RPMI8226 (cell line): ENCODE measurements at places on chromosomes 3 and 15.

GRCh38 chr3:43641306-43642114 is 19.7 kb upstream of the ANO10 start:
- DNase-seq, result no peak

DNA sequence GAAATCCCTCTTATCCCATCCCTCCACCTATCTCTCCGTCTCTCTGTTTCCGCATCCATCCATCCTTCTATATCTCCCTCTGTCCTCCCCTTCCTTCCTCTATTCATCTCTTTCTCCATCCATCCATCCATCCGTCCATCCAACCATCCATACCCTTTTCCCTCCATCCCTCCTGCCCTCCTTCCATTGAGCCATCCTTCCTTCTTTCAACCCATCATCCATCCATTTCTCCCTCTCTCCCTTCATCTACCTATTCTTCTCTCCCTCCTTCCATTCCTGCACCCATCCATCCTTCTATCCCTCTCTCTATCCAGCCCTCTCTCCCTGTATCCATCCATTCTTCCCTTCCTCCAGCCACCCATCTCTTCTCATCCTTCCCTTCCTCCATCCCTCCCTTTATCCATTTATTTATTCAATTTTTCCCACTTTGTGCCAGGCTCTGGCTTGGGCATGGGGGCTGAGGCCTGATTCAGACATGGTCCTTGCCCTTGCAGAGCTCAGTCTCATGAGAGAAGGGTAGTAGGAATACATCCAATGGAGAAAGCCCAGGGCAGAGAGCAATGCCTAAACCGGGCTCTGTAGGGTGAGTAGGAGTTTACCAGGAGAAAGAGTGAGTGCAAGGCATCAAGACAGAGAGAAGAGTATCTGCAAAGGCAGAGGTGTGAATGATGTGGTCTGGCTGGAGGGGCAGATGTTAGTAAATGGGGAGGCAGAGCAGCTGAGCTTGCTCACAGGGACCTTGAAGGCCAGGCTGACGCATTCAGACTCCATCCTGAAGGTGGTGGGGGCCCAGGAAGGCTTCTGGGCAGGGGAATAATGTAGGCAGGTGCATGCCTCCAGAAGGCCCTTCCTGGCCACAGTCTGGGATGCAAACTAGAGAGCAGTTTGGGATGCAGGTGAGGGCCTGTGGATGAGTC is 19.5 kb upstream of the FBLN2 start:
- DNase-seq, result no peak

DNA sequence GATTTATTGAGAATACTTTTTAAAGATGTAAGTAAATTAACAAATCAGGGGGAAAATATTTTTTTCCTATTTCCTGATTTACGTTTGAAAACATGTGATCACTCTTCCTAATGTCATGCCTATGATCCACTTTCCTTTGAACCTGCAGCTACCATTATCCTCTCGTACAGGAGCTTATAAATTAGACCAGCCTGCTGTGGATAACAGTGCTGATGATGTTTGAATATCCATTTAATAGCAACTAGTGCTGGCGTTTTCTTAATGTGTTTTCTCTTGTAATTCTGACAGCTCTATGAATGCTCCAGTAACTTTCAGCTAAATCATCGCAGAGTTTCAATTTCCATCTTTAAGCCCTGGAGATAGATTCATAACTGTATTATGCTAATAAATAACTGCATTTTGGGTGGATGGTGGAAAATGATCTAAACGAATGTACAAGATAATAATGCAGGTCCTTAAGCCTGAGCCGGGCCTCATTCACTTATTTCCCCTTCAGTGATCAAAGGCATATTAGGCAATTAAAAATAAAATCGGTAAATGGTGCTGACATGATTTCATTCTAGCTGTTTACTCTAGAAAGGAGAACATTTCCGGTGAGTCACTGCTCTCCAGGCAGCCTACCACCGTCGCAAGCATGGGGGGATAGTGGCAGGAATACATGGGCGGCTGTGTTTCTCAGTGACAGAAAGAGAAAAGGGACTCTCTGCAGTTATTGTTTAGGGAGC is 58.5 kb upstream of the SLC24A5 start:
- DNase-seq, result peak; percentile 40

- no peak for DNase-seq
These were observed 259.9 kb upstream of the TMC3 start for GRCh38 chr15:81633889-81634288.

GRCh38 chr3:20857636-20858035 is 671.6 kb upstream of the SGO1 start:
- no peak for DNase-seq

GRCh38 chr15:76999996-77000395 is 5.1 kb downstream of the PSTPIP1 start:
- DNase-seq, result no peak

DNA sequence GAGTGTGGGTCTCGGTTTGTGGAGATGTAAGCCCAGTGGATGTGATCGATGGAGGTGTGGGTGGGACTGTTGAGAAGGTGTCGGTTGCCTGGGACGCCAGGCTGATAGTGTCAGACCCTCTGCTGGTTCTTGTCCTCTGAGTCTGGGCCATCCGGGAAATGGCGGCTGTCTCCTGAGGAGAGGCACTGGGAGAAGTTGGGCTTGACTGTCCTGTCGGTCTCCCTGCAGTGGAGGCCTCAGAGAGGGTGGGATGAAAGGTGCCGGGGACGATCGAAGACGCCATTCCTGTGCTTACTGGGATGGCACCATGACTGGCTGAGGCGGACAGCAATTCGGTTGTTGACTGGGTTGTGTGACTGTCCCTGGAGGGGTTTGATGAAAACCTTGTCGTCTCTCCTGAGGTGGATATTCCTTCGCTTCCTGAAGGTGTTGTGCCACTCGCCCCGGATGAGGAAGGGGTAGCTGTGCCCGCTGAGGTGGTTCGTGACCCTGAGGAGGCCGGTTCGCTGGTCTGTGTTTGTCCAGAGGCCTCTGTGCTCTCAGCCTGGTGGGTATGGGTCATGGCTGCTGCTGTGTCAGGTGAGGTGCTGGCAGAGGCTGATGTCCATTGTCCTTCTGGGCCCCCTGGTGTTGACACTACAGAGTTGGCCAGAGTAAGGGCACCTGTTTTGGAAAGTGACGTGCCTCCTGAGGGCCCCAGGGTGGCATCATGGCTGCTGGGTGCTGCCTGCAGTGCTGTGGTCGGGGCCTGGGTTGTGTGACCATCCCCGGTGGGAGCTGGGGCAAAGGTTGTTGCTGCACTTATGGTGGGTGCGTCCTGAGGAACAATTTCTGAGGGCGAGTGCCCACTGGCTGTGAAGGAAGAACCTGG is 22.8 kb downstream of the MUC4 start:
- DNase-seq, result no peak

DNA sequence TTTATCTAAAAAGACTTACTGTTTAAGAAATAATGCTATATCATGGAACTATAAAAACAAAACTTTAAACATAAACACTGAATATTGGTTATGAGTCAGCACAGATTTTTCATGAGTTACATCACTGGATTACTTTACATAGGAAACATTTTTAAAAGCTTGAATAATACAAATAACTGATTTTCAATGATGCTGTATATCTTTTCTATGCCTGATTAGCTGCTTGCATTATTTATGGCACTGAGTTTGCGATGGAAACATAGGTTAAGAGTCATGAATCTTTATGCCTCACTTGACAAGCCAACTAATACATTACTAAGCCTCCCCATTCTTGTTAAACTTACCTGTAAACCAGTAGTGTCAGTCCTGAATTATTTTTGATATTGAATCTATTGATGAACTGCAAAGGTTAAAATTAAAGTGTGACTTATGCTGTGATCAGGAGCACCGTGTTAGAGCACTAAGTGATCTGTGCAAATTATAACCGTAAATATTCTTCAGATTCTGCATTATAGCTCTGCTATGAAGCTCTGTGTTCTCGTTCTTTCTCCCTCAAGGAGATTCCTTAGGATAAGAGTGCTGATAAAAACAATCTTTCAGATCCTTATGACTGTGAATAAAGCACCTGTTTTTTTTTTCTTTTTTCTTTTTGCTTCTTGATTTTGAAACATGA is 437.3 kb upstream of the BCHE start:
- DNase-seq, result no peak

GRCh38 chr3:126342991-126343648 is 14.1 kb downstream of the KLF15 start:
- peak; percentile 62 for DNase-seq

- peak; percentile 29 for DNase-seq
These were observed 232.6 kb downstream of the ABHD5 start for GRCh38 chr3:43923104-43923882.

DNA sequence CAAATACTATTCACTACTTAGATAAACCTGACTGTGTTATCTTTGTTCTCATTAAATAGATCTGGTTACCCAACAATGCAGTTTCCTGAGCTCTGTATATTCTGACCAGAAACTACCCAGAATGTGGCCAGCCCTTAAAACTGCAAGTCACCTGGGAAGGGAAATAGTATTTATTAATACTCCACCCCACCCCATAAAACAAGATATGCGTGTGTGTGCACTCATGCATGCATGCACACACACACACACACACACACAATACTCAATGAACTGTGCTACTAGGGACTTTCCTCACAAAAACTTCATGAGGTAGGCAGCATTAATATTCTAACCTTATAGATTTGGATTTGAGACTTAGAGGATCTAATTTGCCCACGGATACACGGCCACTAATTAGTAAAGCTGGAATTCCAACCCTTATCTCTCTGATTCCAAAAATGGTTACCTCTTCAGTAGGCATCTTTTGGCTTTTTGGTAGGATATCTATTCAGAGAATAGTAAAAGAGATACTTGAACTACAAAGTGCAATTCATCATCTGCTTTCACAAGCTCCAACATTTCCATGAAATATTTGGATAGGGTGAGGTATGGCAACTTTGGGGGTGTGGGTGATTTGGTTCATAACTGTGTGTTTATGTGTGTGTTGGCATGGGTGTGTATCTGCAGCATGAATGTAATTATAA is 197.0 kb upstream of the CFAP20DC start:
- no peak for DNase-seq

GRCh38 chr15:64681424-64682024 is 93.9 kb downstream of the RBPMS2 start:
- DNase-seq, result peak; percentile 63

- no peak for DNase-seq
These were observed 198.1 kb downstream of the NEK10 start for GRCh38 chr3:27171113-27171512.

- DNase-seq, result no peak
These were observed 79.1 kb downstream of the FOXP1 start for GRCh38 chr3:71504250-71505036.

DNA sequence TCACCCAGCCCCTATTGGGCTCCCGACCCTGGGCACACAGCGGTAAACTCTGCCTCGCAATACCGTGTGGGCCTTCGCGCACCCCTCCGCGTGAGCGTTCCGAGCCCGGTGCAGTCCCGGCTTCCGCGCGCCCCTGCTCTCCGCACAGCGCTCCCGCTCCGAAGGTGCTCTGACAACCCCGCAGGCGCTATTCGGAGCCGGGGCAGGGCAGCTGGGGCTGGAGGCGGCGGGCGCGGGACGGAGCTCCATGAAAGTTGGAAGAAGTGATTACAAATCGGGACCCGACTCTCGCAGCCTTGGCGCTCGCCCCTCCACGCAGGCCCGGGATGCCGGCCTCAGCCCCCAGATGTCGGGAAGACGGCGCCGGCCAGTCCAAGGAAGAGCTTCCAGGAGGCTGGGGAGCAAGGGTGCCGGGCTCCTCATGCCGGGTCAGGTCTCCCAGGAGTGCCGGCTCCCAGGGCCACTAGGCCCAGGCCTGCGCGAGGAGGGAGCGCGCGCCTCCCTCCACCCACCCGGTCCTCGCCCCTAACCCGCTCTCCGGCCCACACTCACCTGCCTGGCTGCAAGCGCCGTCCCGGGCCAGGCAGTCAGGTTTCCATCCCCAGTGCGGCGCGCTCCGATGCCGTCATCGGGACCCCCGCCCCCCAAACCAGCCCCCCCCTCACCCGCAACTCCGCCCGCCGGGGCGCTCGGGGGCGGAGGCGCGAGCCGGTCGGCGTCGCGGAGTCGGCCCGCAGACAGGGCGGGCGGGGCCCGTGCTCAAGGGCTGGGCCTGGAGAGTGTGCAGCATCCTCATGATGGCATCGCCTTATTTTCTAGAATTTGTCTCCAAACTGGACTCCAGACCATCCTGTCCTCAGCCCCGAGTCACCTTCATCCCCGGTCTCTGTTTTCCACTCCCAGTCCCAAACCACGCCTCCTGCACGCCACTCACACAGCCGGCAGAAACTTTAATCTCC is at the start of gene KIF7:
Gene KIF7 (minus strand): TSS at position 621 of the 959 bp plus-strand sequence. CDS start 2,537 bp downstream, outside the sequence.
- DNase-seq, result no peak
